ENCODE measurements at places on chromosomes 1 and 21.

- DNase-seq = no peak
Observed at GRCh38 chr21:43904331-43904781, 39.3 kb downstream of the AGPAT3 start.

- no peak for DNase-seq
Observed at GRCh38 chr1:156921053-156921529, 659 bp downstream of the LRRC71 start.

- DNase-seq = no peak
Observed at GRCh38 chr1:235942979-235943575, 76.4 kb upstream of the LYST start.

- no peak for DNase-seq
Observed at GRCh38 chr1:47709019-47709871, 271.4 kb downstream of the FOXD2 start.

GRCh38 chr1:220677251-220677650, 12.9 kb upstream of the C1orf115 start:
- DNase-seq = no peak

DNA sequence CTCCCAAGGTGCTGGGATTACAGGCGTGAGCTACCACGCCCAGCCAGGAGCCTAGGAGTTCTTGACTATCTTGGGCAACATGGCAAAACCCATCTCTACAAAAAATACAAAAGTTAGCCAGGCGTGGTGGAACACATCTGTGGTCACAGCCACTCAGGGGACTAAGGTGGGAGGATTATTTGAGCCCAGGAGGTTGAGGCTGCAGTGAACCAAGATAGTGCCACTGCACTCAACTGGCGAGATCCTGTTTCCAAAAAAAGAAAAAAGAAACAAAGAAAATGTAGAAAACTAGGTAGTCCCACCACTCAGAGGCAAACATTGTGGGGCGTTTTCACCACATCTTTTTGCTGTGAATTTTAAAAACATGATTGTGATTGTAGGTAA, 141.3 kb downstream of the ZZZ3 start:
- no peak for DNase-seq

DNA sequence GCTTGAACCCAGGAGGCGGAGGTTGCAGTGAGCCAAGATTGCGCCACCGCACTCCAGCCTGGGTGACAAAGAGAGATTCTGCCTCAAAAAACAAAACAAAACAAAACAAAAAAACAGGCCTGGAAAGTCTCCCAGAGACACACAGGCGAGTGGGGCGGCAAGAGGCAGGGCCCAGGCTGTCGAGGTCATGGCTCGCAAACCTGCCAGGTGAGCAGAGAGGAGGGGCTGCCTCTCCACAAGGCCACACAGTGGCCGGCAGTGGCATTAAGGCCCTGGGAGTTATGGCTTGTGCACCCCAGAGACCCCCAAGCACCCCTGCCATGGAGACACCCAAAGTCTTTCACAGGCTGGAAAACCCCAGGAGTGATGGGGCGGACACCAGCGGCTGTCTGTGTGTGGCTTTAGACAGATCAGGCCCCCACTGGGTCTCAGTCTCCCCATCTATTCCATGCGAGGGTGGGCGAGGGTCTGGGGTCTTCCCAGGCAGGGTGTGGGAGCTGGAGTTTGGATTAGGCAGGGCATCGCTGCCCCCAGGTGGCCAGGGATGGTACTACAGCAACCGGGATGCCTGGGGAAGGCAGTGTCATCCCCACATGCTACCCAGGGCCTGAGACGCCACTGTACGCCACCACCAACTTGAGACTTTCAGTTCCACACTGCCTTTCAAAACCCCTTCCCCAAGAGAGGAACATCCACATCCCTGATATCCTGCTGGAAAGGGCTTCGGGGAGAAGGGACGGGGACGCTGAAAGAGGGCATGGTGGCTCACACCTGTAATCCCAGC, 7.3 kb upstream of the CTRC start:
- peak; percentile 74 for DNase-seq

- DNase-seq = no peak
Observed at GRCh38 chr1:165857046-165857801, 29.8 kb downstream of the UCK2 start.
